ENCODE measurements at places on chromosomes 5 and 9.

- DNase-seq = peak; percentile 86
Observed at GRCh38 chr9:108885643-108886348, 23.7 kb downstream of the ACTL7A start.

DNA sequence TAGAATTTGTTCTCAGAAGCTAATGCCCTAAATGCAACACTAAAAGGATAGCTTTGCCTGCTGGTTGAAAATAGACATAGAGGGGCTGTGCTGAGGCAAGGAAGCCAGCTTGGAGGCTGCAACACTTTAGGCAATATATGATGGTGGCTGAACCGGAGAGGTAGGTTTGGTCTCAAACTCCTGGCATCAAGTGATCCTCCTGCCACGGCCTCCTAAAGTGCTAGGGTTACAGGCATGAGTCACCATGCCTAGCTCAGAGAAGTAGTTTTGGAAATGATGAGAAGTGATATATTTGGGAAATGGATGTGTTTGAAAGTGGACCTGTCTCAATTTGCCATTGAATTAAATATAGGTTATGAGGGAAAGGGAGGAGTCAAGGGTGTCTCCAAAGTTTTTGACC is 10.0 kb downstream of the DUSP1 start:
- DNase-seq = no peak

DNA sequence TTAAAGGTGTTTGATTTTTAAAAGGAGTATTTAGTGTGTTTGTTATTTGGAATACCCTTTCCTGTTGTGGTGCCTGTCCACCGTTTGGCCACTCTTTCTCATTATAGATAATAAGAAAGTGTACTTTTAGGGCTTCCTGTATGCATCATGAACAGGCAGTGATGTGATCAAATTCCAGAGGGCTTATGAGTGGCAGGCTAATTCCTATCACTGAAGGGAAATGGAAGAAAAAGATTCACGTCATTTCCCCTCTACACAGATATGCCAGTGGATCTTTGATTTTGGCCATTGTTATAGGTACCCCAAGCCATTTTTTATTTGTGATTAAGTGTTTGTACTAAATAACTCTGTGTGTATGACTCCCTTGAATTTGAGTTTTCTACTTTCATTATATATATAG is 37.1 kb downstream of the RPS6 start:
- no peak for DNase-seq

DNA sequence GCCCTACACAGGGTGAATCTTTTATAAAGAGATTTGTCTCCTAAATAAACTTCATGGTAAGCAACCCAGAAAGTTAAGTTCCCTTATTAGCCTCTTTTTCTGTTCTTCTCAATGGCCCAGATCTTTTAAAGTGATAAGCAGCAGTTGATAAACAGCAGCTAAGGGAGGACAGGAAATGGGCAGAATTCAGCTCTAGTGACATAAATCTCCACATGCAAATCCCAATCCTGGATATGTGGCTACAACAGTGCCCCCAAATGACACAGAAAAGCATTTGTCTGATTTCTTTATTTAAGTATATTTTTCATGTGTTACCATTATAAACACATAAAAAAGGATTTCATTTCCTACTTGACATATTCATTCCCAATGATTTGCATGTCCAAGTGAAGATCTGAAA is 199.0 kb downstream of the DTWD2 start:
- no peak for DNase-seq
